ENCODE measurements at places on chromosomes 2 and 18. TPM values are rescaled to one million over a fixed set of nuclear protein-coding genes. Genes with fewer than 3 reads are reported as not detected.

The ANKRD29 gene
- 4.9 TPM for total RNA-seq

The ITGB6 gene
- total RNA-seq, result 0.07 TPM

GRCh38 chr2:113010088-113010487 lies 4.8 kb downstream of the IL36A start:
- DNase-seq, result no peak

- no peak for DNase-seq
Measured at GRCh38 chr2:98806236-98806697, 75.3 kb upstream of the MGAT4A start.

DNA sequence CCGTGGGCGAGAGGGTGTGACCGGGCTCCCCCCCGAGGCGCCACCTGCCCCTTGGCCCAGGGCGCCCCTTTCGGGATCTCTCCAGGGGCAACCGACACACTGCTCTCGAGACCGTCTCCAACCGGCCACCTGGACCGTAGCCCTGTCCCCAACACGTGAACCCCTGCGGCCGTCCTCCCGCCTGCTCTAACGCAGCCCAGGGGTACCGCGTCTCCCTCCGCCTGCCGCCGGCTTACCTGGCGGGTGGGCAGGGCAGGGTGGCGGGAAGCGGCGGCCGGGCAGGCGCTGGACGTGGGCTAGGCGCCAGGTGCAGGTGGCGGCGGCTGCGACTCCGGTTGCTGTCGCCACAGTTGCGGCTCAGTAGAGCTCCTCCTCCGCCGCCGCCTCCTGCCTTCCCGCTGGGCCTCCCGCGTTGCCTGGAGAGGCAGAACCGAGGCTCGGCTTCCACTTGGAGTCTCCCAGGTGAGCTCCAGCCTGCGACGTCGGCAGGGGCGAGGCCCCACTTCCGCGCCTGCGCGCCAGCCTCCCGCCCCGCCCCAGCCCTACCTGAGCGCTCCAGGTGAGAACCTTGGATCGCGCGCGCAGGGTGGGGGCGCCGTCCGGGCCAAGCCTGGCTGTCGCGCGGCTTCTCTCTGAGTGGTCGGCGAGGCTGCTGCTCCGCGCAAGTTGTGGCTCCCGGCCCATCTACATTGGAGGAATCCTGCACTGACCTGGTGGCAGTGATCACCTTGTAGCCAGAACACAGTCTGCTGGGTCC lies at the start of gene GALNT3:
TSS of gene GALNT3 (minus strand) at position 469 of the 757 bp plus-strand sequence. CDS start 23,547 bp downstream, outside the sequence.
- DNase-seq, result peak; percentile 96

DNA sequence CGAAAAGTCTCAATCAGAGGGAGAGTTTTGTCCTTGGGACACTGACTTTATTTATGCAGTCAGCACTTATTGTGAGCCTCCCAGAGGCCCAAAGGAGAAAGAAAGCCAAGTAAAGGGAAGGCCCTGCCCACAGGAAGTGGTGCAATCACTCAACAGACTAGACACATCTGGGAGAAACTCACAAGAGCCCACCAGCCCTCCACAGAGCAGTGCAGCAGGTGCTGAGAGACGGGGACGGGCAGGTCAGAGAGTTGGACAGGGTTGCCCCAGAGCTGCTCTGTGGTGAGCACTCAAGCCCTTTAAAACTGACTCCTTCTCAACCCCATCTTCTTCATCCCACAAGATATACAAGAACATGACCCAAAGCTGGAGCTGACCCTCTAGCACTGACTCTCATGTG lies 96.0 kb downstream of the TFCP2L1 start:
- DNase-seq, result no peak

DNA sequence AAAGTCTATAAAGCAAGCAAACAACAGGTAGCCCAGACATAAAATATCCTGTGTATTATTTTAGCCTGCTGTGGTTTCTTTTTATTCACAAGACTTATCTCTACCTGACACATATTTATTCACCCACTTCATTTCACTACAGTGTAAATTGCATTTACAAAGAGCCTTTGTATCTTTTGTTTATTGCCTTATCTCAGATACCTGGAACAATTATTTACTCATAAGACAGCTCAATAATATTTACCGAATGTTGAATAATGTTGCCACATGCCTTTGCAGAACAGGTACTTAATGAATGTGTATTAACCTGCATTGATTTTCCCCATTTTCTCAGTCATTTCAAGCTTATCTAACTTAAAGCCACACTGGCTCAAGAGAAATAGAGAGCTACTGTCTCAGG lies 603.6 kb downstream of the FBXO15 start:
- no peak for DNase-seq

Data from WTC11 (cell line).